Esophagus squamous epithelium (tissue), 5 donors: ENCODE measurements at places on chromosomes 7 and 10.

DNA sequence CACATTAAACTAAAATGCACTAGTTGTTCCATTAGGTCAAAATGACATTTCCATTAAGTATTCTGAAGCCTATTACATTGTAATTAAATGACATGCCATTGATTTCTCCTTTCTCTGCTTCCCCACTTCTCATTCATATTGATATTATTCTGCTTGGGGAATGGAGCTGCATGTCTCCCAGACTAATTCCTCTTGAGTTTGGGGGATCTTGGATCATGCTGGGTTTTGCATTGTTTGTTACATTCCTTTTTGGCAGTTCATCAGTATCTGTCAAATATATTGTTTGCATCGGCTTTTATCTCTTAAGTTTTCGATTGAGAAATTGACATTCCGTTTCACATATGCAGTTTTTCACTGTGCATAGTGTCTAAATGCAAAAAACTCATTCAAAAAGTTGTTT, 65.1 kb upstream of the CYP26C1 start:
- H3K27me3 ChIP-seq: no peaks in the 10 kb centered on the region
- no peak for DNase-seq
- no peaks in the 10 kb centered on the region for H3K4me1 ChIP-seq
- H3K4me3 ChIP-seq: no peak overlapping the region
- no peaks in the 10 kb centered on the region for H3K36me3 ChIP-seq
- H3K27ac ChIP-seq: no peak overlapping the region

- H3K4me3 ChIP-seq: no peak overlapping the region
- no peaks in the 10 kb centered on the region for H3K4me1 ChIP-seq
- peaks cover 22% of the 10 kb centered on the region for H3K36me3 ChIP-seq
- no peak for DNase-seq
- H3K27me3 ChIP-seq: no peaks in the 10 kb centered on the region
Observed at GRCh38 chr7:149473251-149473650, 12.4 kb upstream of the ZNF777 start.

DNA sequence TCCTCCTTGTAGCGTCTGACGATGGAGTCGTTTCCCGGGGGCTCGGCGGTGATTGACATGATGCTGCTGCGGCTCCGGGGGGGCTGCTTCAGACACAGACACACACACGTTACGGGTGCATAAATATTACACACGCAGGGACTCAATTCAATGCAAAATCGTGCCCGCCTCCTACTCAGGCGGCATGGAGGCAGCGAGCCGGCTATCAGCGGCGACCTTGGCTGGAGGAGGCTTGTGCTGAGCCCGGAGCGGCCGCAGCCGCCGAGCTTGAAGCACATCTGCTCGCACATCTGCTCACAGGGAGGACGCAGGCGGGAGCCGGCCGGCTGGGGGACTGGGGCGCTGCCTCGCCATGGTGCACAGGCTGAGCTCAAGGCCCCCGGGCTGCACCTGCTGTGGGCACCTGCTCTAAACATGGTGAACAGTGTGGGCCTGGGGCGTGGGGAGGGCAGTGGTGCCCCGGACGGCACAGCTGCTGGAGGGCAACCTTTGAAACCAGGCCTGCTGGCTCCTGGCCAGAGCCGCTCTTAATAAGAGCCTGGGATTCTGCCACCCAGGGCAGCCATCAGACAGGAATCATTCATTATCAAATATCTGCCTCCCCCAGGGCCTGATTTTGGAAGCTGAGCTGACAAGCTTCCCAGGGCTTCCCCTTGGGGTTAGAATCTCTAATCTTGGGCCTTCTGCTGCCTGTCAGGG, 84.7 kb upstream of the GNA12 start:
- H3K27me3 ChIP-seq: peaks cover 64% of the 10 kb centered on the region
- no peak overlapping the region for H3K4me3 ChIP-seq
- no peaks in the 10 kb centered on the region for H3K36me3 ChIP-seq
- H3K27ac ChIP-seq: no peak overlapping the region

- H3K27me3 ChIP-seq: no peaks in the 10 kb centered on the region
- H3K27ac ChIP-seq: no peak overlapping the region
- no peak overlapping the region for H3K4me3 ChIP-seq
- H3K36me3 ChIP-seq: no peaks in the 10 kb centered on the region
- peaks cover 6% of the 10 kb centered on the region for H3K4me1 ChIP-seq
- DNase-seq: no peak
Observed at GRCh38 chr7:129166745-129167144, 21.7 kb upstream of the SMO start.

- H3K27me3 ChIP-seq: no peaks in the 10 kb centered on the region
- no peak for DNase-seq
- H3K27ac ChIP-seq: no peak overlapping the region
Observed at GRCh38 chr7:30157204-30157603, 22.4 kb downstream of the MTURN start.

- DNase-seq: no peak
- no peaks in the 10 kb centered on the region for H3K36me3 ChIP-seq
- H3K4me3 ChIP-seq: no peak overlapping the region
- peak overlapping the region; percentile 99 for H3K27ac ChIP-seq
Observed at GRCh38 chr10:104321226-104321625, 17.0 kb downstream of the ITPRIP start.
